ENCODE measurements at places on chromosomes 16 and 17.
A peak's percentile ranks its signal among the peaks of the same experiment; 100 is the strongest.

- no peak for DNase-seq
These were observed 3.5 kb downstream of the CYB561 start for GRCh38 chr17:63442549-63443035.

GRCh38 chr17:21283482-21284318, 811 bp upstream of the MAP2K3 start:
- DNase-seq = no peak

- DNase-seq = no peak
These were observed 38.8 kb downstream of the WSCD1 start for GRCh38 chr17:6108987-6109386.

DNA sequence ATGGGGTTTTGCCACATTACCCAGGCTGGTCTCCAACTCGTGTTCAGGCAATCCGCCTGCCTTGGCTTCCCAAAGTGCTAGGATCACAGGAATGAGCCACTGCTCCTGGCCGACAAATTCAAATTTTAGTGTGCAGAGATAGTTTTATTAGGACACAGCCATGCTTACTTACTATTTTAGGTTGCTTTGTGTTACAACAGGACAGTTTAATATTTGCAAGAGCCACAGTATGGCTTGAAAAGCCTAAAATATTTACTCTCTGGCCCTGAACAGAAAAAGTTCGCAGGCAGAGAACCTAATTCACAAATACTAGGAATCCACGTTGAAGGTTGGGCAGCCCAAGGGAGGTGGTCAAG, 12.6 kb upstream of the ETV4 start:
- DNase-seq = no peak

DNA sequence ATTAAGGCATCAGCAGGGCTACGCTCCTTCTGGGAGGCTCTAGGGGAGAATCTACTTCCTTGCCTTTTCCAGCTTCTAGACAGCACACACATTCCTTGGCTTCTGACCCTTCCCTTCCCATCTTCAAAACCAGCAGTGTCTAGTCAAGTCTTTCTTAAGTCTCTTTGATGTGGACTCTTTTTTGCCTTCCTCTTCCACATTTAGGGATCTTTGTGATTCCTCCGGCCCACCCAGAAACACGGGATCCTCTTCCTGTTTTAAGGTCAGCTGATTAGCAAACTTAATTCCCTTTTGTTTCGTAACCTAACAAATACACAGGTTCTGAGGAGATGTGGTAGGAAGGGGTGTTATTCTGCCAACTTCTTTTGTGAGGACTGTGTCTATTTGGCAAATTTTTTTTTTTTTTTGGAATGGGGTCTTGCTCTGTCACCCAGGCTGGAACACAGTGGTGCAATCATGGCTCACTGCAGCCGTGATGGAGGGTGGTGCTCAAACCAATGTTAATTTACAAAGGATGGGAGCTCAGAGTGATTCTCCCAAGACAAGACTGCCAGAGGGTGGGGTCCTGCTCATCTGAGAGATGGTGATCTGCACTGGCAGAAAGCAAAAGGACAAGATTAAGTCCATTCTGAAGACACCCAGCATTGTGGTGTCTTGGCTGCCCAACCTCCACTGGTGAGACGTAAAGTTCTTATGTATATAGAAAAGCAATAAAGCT, 14.7 kb downstream of the KNOP1 start:
- no peak for DNase-seq

DNA sequence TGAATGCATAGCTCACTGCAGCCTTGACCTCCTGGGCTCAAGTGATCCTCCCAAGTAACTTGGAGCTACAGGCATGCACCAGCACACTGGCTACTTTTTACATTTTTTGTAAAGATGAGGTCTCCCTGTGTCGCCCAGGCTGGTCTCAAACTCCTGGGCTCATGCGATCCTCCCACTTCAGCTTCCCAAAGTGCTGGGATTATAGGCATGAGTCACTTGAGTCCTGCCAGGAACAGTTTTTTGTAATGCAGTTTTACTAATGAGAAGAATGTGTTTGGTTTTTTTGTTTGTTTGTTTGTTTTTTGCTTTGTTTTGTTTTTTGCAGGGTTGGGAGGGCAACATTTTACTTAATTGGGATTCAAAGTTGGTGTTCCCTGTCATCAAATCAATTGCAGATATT, 22.2 kb downstream of the SOST start:
- DNase-seq = no peak

- DNase-seq = no peak
These were observed 371.2 kb downstream of the NPIPA8 start for GRCh38 chr16:17965133-17965900.

- DNase-seq = no peak
These were observed 5.3 kb downstream of the RPUSD1 start for GRCh38 chr16:782766-783403.

- no peak for DNase-seq
These were observed 12.1 kb upstream of the USP10 start for GRCh38 chr16:84687715-84688114.

DNA sequence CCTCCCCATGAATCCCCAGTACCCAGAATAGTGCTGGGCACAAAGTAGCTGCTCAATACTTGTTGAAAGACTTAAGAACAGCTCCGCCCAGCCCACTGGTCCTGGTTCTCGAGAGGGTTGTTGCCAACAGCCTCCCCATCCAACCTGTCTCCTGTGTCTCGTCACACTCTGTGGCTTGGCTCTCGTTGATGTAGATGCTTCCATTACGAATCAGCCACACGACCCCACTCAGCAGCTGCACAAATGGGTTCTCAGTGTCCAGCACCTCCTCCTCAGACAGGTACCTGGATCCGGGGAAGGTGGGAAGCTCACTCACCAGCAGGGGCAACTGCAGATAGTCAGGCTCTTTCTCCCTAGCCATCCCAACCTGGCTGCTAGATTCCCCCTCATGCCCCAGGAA, 2.1 kb downstream of the NAGPA start:
- no peak for DNase-seq

GRCh38 chr16:22813223-22813947, 577 bp upstream of the HS3ST2 start:
- no peak for DNase-seq

DNA sequence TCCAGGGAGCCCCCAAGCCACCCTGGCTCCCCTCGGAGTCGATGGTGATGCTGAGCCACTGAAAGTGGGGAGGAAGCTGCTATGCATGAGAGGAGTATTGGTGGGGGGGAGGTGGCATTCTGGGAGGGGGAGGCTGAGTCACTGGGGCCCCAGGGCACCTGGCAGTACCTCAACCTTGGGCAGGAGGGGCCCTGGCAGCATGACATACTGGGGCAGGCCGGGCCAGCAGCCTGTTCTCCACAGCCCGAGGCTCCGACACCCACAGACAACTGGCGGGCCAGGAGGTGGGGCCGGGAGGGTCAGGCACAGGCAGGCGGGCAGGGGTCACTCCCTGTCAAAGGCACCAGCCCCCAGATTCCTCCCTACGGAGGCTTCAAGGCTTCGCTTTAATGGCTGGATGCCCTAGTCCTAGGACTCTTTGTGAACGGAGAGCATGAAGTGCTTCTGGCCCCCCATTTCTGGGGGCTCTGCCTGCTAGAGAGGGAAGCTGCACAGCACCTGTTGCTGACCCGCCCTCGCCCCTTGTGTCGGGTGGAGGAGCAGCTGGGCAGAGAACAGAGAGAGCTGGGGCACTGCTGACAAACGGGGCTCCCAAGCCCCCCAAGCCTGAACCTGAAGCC, 928 bp downstream of the CASKIN2 start:
- no peak for DNase-seq

DNA sequence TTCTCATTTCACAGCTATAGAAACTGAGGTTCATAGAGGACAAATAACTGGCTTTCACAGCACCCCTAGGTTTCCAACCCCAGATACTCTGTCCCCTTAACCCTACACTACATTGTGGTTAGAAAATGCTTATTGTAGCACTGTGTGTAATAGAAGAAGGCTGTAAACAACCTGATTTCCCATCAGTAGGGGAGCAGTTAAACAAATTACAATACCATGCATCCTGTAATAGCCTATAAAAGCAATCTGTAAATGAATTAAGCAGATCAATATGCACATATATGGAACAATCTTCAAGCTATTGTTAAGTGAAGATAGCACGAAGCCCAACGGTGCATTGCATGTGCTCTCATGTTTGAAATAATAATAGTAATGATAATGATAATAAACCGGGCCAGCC, 39.2 kb upstream of the XPO6 start:
- DNase-seq = no peak

DNA sequence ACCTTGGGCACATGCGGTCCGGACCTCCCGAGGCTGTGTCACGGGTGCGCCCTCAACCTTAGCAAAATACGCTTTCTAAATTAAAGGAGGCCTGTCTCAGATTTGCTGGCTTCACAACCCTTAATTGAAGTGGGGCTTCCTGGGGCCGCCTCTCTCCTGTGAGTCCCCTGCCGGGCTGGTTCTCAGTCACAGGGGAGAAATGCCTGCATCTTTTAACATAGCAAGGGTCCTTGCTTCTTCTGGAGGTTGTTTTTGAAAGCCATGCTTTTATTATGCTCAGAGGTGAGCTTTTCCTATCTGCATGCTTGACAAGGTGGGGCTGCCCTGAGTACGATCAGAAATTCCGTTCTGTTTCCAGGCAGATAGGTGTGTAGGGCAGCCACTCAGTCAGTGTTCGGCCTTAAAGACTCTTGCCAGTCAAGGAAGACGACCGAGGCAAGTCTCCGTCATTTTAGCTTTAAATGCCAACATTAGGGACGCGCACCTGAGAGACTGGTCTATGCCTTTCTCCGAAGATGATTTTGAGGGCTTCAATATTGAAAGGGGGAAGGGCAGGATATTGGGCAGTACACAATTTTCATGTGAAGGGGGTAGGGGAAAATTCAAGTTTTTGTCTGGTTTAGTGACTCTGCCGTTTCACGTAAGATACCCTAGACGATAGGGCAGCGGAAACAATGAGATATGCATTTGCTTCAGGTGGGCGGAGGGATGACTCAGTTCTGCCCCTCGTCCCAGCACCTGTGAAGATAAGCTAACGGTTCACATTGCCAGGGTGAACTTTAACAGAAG, 5.5 kb upstream of the SLC7A5 start:
- no peak for DNase-seq

DNA sequence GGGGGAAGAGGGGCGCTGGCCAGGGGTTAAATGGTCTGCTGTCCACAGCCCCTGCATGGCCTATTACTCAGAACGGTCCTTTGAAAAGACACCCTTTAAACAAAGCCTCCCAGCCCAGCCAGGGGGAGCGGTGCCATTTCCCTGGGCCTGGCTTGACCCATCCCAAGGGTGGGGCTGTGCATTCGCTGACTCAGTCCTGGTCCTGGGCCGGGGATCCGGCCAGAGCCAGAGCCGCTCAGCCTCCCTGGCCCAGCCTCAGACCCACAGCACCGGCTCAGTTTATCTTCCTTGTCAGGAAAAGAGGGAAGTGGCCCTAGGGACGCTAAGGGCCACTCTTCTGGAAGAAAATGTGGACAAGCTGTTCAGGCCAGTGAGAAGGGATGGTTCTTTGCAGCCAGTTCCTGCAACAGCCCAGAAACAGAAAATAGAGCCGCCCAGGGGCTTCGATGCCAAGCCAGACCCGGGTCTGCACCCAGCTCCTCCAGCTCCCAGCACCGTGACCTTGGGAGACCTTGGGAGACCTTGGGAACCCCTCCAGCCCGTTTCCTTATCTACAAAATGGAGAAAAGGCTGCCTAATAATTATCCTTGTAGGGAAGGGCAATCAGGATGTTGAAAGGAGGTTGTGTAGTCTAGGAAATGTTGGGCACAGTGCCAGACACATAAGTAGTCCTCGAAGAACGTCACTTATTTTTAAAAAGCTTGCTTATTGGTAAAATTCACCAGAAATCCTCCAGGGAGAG, 82.5 kb downstream of the ZDHHC7 start:
- DNase-seq = no peak

- DNase-seq = no peak
These were observed 69.2 kb downstream of the TANC2 start for GRCh38 chr17:63035271-63035670.

DNA sequence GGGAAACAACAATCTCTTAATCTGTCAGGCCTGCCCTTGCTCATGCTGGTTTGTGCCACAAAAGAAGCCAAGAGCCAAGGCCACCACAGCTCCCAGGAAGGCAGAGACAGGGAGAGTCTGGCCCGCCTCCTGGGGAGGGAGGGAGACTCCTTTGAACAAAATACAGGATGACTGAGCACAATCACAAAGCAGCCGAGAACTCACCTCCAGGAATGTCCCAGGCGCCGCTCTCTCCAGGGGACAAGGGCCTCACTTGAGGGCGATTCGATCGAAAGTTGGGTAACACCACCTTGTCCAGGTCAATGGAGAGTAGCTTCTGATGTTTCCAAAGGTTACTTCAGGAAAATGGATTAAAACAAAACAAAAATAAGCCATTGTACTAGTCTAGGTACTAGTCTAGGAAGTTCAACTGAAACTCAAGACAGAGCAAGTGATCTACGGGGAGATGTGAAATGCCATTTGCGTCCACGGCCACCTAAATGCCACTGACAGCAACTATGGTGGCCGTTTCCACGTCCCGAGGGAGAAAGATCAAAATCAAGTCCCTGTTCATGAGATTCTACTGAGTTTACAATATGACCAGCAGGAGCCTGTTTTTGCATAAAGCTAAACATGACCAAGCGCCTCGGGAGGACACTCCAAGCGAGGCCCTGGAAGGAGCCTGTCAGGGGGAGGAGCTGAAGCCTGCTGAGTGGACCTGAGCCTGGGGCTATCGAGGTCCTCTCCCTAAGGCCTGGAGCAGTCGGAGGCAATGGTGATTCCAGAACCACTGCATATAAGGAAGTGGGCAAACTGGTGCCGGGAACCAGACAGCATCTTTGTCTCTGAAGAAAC, 13.4 kb upstream of the SLC38A8 start:
- DNase-seq = no peak

- DNase-seq = no peak
These were observed at the start of gene OR1G1 for GRCh38 chr17:3127451-3127850. Gene OR1G1, minus strand, starts transcription at chr17:3127551. Its CDS starts 0 bp downstream, at chr17:3127551.

DNA sequence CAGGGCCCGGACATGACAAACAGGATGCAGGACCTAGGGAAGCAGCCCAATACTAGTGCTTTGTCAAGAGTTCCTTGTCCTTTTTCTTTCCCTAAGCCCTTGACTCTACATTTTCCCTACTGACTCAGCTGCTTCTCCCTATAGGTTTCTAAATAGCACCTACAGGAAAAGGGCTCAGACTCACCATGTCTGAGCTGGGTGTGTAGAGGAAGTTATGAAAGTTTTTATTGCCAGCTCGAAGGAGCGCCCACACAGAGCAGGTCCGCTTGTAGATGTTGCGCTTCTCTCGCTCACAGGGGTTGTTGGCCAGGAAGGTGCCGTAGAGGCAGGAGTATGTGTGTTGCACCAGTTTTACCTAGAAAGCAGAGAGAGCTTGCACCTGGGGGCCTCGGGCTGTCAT, 10.6 kb downstream of the MTMR4 start:
- DNase-seq = no peak

DNA sequence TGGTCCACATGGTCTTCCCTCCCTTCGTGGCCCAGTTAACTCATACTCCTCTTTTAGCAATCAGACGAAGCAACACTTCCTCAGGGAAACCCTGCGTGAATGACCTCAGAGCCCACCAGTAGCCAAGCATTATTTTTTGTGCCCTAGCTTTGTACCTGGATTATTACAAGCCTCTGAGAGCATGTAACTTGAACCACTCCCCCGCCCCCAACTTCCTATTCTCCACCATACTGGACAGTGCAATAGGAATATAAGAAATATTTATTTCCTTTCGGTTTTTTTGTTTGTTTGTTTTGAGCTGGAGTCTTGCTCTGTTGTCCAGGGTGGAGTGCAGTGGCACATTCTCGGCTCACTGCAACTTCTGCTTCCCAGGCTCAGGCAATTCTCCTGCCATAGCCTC, 2.9 kb downstream of the CPPED1 start:
- no peak for DNase-seq

GRCh38 chr17:5485270-5486205, at the start of gene DERL2:
Gene DERL2, minus strand, starts transcription at chr17:5486178. Its CDS starts 17 bp downstream, at chr17:5486161.
- peak; percentile 5 for DNase-seq
